Activated CD4-positive, alpha-beta T cell treated with anti-CD3 and anti-CD28 coated beads for 1 hour (primary cell): ENCODE measurements at places on chromosomes 2 and 18.

DNA sequence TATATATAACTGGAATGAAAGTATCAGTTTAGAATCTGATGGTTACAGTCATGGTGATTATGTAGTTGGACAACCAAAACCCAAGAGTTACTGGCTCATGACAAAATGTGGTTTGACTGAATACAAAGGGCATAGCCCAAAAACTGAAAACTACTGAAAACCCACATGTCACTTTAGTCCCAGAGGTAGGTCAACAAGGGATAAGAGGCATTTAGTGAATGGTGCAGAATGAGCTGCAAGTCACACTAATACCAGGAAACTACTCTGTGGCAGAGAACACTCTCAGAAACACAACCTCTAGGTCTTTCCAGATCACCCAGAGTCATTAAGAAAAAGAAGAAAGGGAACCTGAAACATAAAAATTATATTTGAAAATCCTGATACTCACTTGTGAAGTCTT is 154.5 kb downstream of the AGPS start:
- no peak for DNase-seq

GRCh38 chr2:205914213-205915129 is 171.5 kb downstream of the INO80D start:
- DNase-seq, result no peak

DNA sequence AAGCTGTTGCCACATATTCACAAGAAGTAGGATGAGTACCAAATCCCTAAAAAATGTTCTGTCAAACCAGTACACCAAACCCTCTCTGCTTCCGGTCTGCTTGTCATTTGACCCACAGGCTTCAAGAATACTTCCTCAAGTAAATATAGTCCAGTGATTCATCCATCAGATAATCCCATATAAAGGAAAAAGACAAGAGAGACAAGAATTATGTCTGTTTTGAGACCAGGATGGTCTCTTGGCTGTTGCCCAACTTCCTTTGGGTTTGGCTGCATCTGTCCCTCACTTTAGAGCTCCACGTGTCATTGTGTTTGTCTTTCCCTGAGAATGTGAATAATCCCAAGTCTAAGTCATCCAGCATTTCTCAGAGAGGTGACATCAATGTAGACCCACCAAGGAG is 91.5 kb upstream of the NRP2 start:
- DNase-seq, result no peak

DNA sequence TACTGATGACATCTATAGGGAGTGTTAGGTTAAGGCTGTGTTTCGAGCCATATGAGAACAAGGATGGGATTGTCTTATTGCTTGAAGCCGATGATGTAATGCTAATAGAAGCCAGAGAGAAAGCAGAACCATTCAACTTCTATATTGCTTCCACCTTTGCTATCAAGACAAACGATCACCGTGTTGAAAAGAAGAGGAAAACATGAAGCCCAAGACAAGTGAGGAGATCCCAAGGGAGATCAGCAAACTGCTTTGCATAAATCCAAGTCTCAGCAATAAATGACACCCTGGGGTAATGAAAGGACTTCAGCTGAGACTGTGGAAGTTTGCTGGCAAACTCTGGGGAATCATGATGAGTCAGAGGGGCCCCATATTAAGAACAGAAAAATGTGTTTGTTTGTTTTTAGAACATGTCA is 206.2 kb downstream of the NCKAP5 start:
- no peak for DNase-seq

- no peak for DNase-seq
Observed at GRCh38 chr2:12035029-12035720, 288.7 kb downstream of the LPIN1 start.

DNA sequence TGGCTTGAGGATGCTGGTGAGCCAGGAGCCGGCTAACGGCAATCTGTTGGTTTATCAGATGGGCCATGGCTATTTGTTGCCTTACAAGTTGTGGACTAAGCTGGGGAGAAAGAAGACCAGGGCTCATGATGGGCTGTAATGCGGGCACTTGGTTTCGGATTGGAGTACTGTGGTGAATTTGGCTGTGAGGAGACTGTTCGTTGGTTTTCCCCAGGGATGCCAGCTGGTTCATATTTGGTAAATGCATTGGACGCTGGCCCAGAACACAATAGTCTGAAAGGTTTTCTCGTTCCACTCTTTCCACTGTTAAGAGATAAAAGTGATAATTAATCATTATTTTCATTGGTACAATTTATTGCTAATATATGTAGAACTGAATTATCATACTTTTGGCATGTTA is 108.9 kb downstream of the SATB2 start:
- DNase-seq, result no peak

DNA sequence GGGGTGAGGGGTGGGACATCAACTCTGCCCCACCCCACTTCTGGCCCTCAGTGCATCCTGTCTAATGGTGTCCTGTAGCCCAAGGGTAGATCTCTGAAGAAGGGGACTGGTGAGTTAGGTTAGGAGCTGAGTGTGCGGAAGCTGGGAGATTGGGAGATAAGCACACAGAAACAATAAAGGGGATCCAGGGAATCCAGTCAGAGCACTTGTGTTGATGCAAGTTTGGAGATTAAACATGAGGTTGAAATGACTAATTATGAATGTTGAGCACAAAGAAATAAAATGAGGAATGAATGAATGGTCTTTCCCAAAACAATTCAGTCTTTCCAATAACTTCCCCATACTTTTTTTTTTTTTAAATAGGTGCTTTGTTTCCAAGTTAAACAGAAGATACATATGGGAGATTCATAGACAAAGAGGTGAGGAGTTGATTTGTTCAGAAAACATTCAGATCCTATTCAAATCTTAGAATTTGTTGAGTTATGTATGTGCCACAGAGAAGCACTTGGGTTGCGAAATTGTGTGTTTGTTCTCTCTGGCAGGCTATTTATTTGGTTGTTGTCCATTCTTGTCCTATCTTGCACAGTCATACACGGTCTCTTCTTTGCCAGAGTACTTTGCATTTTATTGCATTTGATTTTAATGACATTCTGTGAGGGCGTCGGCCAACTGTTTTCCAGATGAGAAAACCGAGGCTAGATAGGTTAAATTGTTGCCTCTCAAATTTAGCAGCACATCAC is 31.6 kb upstream of the NABP1 start:
- no peak for DNase-seq

GRCh38 chr2:19989342-19989666 is 601 bp downstream of the WDR35 start:
- no peak for DNase-seq

DNA sequence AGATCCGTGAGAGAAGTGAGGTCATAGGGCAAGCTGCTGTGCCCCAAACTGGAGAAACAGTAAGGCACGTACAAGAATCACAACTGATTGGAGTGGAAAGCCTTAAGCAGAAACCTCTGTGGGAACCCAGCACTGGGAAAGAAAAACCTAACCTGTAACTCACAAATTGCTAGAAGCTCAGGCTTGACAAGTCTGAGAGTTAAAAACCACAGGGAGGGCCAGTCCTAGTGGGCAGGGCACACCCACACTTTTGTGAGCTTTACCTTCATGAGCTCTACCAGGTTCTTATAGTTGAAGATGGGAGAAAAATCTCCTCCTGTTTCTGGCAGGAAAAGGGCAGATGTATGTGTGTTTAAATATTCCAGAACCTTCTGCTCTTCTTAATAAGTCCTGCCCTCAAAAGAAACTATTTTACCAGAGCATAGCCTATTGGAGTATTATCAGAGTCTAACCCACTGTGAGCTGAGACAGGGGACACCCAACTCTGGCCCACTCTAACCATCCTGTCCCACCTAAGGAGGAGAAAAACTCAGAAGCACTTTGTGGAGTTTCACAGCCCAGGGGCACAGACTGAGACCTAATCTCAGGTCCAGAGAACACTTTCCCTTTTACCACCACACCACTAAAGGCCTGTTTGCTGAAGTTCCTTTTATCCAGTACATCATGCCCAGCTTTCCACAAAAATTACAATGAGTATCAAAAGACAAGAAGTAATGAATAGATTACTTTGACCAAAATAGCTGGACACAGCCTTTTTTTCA is 1265.7 kb upstream of the CHAC2 start:
- DNase-seq, result no peak

GRCh38 chr2:232574674-232575403 is 24.4 kb downstream of the EIF4E2 start:
- no peak for DNase-seq

DNA sequence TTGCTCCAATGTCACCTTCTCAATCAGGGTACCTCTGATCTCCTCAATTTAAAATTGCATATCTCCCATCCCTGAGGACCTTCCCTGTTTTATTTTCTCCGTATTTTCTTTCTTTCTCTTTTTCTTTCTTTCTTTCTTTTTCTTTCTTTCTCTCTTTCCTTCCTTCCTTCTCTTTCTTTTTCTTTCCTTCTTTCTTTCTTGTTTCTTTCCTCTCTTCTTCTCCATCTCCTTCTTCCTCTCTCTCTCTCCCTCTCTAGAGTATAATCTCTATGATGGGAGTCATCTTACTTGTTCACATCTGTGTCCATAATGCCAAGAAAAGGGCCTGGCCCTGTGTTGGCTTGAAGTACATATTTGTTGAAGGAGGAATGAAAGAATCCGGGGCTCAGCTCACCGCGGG is 21.3 kb upstream of the SIX2 start:
- DNase-seq, result no peak
